NCI-H2171 treated with DMSO at 0.1 percent for 48 hours (cell line): ENCODE measurements at places on chromosomes 13 and 19.

GRCh38 chr13:33927315-33927714, 109.4 kb downstream of the RFC3 start:
- no peak for DNase-seq

DNA sequence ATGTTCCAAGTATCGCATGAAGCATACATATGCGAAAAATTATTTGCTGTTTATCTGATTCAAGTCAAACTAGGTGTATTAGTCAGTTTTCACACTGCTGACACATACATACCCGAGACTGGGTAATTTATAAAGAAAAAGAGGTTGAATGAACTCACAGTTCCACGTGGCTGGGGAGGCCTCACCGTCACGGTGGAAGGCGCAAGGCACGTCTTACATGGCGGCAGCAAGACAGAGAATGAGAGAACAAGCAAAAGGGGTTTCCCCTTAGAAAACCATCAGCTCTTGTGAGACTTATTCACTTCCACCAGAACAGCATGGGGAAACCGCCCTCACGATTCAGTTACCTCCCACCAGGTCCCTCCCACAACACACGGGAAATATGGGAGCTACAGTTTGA, 13.0 kb upstream of the PROZ start:
- DNase-seq: no peak

DNA sequence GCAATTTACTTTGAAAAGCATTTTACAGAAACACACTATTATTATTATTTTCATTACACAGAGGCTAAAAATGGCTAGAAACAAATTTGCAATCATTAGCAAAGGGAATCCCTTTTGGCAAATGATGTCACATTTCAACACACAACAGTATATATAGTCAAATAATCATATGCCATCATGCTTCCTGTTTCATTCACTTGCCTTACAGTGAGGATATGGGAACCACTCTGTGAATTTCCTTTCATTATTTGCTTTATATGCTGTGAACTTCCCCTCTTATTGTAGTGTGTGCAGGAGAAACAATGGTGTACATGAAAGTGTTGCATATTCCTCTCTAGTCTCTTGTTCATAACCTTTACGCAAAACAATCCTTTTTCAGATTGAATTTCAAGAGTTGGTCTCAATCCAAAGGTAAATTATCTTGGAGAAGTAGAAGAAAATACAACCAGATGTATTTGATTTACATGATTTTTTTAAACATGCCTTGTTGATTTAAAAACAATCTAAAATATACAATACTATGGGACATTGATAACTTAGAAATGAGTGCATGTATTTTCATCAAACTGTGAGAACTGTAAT, 657.3 kb downstream of the EFNB2 start:
- DNase-seq: peak; percentile 20

DNA sequence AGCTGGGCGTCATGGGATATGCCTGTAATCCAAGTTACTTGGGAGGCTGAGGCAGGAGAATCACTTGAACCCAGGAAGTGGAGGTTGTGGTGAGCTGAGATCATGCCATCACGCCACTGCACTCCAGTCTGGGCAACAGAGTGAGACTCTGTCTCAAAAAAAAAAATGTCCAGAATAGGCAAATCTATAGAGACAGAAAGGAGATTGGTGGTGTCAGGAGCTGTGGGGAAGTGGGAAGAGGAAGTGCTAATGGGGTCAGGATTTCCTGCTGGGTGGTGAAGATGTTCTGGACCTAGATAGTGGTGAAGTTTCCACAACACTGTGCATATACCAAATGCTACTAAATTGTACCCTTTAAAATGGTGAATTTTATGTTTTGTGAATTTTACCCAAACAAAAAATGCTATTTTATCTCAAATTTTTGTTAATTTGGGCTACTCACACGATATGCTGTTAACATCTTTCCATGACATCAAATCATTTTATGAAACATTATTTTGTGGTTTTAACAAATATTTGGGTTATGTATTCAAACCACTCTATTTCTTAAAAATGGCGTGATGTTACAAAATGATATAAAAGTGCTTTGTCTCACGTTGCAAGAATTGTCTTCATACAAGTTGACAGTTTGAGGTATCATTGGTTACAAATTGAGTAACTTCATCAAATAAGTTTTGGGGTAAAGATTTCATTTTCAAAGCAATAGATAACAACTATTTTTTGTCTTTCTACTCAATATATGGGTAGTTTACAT, 7.4 kb upstream of the CYP4F3 start:
- no peak for DNase-seq

DNA sequence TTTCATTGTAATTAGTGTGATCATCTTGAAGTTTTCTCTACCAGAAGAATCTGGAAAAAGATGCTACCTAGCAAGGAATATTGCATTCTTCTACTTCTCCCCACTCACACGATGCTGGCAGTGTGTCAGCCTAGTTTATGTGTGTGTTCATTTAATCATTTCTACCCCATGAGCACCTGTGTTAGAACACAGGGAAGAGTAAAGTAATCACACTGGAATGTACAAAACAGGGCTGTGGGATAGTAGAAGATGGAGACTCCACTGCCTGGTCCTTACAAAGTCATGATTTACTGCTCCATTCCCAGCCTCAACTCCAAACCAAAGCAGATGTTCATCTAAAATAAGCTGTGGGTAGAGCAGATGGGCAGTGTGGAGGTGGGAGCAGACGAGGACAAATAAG, 47.7 kb upstream of the RGCC start:
- DNase-seq: no peak

DNA sequence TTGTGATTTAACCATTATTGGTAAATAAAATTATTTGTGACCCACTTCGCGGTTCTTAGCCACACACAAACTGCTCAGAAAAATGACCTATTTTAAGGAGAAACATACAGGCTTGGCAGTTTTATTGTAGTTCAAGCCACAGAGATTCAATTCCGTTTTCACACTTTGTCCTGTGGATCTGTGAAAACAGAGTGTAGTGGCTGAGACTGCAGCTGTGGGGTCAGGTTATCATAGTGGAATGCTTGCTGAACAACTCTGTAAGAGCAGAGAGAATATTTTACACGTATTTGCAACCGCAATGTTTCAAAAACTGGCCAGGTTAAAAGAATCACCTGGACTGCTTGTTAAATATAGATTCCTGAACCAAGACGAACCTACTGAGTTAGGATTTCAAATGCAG, 292.5 kb downstream of the GPC5 start:
- DNase-seq: no peak

DNA sequence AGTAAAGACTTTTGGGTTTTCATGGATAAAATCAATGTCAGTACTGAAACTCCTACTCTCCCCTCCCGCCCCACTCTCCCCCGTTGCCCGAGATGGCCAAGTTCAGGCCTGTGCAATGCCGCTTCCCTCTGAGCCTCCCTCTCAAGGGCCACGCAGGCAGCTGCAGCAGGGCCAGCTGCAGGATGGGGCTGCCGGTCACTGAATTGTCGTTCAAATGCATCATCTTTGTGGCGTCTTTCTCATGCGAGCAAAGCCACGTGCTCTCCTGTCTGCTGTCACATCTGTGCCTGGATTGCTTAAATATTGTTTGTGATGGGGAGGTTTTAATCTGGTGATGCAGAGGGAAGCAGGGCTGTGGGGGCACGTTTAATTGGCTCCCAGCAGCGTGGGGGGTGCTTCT, 26.6 kb downstream of the SHISA2 start:
- DNase-seq: no peak

DNA sequence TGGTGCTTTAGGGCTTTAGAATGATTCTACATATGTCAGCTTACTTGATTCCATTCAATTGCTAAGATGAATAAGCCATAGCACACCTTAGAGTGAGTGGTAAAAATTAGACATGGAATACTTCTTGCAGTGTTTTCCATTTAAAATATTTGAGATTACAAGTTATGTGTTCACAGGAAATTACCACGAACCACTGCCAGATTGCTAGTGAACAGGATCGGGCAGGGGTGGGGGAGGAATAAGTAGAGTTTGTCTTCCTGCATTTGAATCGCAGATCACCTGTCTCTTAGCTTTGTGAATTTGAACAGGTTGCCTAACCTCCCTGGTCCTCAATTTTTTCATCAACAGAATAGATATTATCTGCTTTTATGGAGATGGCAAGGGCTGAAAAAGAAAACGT, 124.6 kb downstream of the GGACT start:
- no peak for DNase-seq

- DNase-seq: no peak
Observed at GRCh38 chr19:3979289-3979673, 6.0 kb downstream of the EEF2 start.

GRCh38 chr19:46776927-46777911, 11.2 kb downstream of the SLC1A5 start:
- no peak for DNase-seq

GRCh38 chr19:5803752-5804515, 933 bp upstream of the NRTN start:
- DNase-seq: peak; percentile 90

GRCh38 chr19:27955485-27956480, 1257.2 kb downstream of the UQCRFS1 start:
- DNase-seq: no peak

- no peak for DNase-seq
Observed at GRCh38 chr19:43489310-43489709, 15.2 kb downstream of the PHLDB3 start.

GRCh38 chr13:59437544-59438301, 726.0 kb downstream of the DIAPH3 start:
- peak; percentile 20 for DNase-seq

GRCh38 chr13:43303033-43303729, 279.8 kb downstream of the DNAJC15 start:
- DNase-seq: peak; percentile 59

- DNase-seq: no peak
Observed at GRCh38 chr13:107900775-107901174, 314.6 kb downstream of the LIG4 start.

GRCh38 chr13:25602176-25602575, 230.4 kb downstream of the ATP8A2 start:
- no peak for DNase-seq

- peak; percentile 73 for DNase-seq
Observed at GRCh38 chr19:23437901-23438300, 42.6 kb upstream of the ZNF91 start.

DNA sequence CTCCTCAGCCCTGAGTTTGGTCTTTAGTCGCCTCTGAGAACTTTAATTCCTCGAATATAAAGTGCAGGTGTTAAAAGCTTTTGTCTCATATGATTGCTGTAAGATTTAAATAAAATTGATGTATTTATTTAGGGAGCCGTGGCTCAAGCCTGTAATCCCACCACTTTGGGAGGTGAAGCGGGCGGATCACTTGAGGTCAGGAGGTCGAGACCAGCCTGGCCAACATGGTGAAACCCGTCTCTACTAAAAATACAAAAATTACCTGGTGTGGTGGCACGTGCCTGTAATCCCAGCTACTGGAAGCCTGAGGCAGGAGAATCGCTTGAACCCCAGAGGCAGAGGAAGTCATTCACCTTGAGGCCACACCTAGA, 559 bp upstream of the SLC1A5 start:
- DNase-seq: no peak

DNA sequence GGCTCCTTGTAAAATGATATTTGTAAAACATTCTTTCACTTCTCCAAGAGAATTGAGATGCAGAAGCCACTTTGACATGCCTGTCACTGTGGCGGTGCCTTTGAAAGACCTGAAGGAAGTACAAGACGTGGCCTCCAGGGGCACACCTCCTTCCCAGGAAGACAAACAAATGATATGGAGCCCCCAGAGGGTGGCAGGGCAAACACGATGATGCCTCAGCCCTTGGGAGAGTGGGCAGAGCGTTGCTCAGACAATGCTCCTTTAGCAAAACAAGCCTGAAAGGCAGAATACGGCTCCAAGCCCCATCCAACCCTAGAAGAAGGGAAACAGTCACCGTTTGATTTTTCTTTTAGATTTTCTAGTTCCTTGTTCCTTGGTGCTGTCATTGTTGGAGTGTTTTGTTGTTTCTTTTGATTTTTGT, 9.2 kb upstream of the ATP12A start:
- no peak for DNase-seq

- no peak for DNase-seq
Observed at GRCh38 chr13:80171096-80171495, 169.8 kb downstream of the SPRY2 start.
